ENCODE measurements at places on chromosomes 3 and 15. TPM values are rescaled to one million over a fixed set of nuclear protein-coding genes. Genes with fewer than 3 reads are reported as not detected.
A peak's percentile ranks its signal among the peaks of the same experiment; 100 is the strongest.

- no peak overlapping the region for H3K4me3 ChIP-seq
- DNase-seq: peak; percentile 10
- no peaks in the 10 kb centered on the region for H3K27me3 ChIP-seq
- H3K4me1 ChIP-seq: peaks cover 3% of the 10 kb centered on the region
Observed at GRCh38 chr3:54515441-54516213, 393.3 kb downstream of the CACNA2D3 start.

- H3K4me3 ChIP-seq: no peak overlapping the region
- H3K36me3 ChIP-seq: no peaks in the 10 kb centered on the region
- no peak overlapping the region for H3K27ac ChIP-seq
Observed at GRCh38 chr15:80856809-80857377, 77.7 kb downstream of the CEMIP start.

GRCh38 chr15:53903129-53903528, 75.1 kb upstream of the UNC13C start:
- no peaks in the 10 kb centered on the region for H3K4me1 ChIP-seq
- no peaks in the 10 kb centered on the region for H3K27me3 ChIP-seq
- DNase-seq: no peak
- no peaks in the 10 kb centered on the region for H3K36me3 ChIP-seq
- no peak overlapping the region for H3K27ac ChIP-seq

DNA sequence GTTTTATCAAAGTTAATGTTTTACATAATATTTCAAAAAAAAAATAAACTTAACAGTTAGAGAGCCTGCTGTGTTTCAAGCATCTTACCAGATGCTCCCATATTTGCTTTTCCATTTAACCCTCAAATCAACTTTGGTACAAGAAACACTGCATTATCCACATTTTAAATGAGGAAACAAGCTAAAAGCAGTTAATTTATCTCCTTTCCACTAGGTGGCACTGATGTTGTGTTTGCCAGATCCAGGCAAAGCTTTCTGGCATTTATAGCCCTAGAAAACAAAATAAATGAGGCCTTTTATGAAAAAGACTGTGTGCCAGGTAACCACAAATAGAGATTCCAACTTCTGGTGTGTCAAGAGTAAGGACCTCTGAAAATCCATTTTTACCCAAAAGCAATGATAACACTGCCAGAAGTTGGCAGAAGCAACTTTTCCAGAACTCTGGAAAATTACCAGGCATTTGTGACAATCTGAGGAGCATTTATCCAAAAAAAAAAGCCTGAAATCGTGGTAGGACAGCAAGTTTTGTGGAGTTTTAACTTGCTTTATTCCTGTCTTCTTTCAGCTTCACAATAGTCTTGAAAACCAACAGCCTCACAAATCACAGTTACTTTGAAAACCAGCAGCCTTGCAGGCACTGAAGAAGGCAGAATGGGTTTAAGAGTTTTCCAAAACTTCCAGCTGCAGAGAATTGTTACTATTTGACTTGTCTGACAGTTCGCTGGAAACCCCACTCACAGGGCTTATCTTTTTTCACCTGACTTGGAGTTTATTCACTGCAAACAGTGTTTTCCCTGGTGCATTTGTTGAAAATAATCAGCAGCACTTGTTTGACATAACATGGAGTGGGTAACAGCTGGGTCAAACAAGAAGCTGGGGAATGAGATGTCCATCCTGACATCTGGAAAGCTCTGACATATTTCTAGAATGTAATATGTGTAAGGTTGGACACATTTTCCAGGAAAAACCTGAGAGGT, 9.2 kb downstream of the FAM162A start:
- H3K27me3 ChIP-seq: no peaks in the 10 kb centered on the region
- H3K4me3 ChIP-seq: no peak overlapping the region
- no peak overlapping the region for H3K27ac ChIP-seq
- H3K36me3 ChIP-seq: no peaks in the 10 kb centered on the region
- no peaks in the 10 kb centered on the region for H3K4me1 ChIP-seq

GRCh38 chr3:120214176-120214575, 70.8 kb downstream of the GPR156 start:
- peak; percentile 7 for DNase-seq
- H3K4me1 ChIP-seq: peaks cover 10% of the 10 kb centered on the region
- H3K36me3 ChIP-seq: no peaks in the 10 kb centered on the region
- H3K27me3 ChIP-seq: no peaks in the 10 kb centered on the region

DNA sequence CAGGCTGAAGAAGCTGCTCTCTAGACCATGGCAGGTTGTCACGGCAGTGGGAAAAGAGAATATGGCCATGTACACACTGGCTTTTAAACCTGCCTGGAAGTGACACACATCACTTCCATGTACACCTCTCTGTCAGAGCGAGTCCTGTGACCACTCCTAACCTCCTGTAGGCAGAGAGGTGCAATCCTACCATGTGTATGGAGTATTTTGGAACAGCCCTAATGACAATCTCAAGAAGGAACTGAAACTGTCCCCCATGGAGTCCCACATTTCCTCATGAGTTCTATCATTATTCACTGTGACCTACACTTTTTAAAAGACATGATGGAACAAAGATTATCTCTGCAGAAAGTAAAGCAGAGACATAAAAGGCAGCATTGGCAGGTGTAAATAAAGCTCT, 153.4 kb upstream of the PFN2 start:
- no peak for DNase-seq
- H3K27me3 ChIP-seq: no peaks in the 10 kb centered on the region
- H3K36me3 ChIP-seq: no peaks in the 10 kb centered on the region

- DNase-seq: peak; percentile 10
- no peak overlapping the region for H3K4me3 ChIP-seq
- H3K27ac ChIP-seq: no peak overlapping the region
- no peaks in the 10 kb centered on the region for H3K4me1 ChIP-seq
Observed at GRCh38 chr3:110311541-110311940, 760.1 kb upstream of the NECTIN3 start.

GRCh38 chr15:71743861-71744382, 66.4 kb upstream of the NR2E3 start:
- H3K27me3 ChIP-seq: no peaks in the 10 kb centered on the region
- H3K4me3 ChIP-seq: no peak overlapping the region
- no peak overlapping the region for H3K27ac ChIP-seq
- no peaks in the 10 kb centered on the region for H3K4me1 ChIP-seq
- H3K36me3 ChIP-seq: peaks cover 13% of the 10 kb centered on the region
- DNase-seq: peak; percentile 71

GRCh38 chr15:41581110-41581509, 22.1 kb downstream of the TYRO3 start:
- H3K36me3 ChIP-seq: peaks cover 5% of the 10 kb centered on the region
- no peak for DNase-seq
- H3K27me3 ChIP-seq: no peaks in the 10 kb centered on the region
- H3K4me3 ChIP-seq: no peak overlapping the region
- H3K27ac ChIP-seq: no peak overlapping the region

- DNase-seq: no peak
- H3K4me3 ChIP-seq: no peak overlapping the region
- H3K36me3 ChIP-seq: no peaks in the 10 kb centered on the region
Observed at GRCh38 chr15:38920966-38921365, 356.4 kb upstream of the RASGRP1 start.

DNA sequence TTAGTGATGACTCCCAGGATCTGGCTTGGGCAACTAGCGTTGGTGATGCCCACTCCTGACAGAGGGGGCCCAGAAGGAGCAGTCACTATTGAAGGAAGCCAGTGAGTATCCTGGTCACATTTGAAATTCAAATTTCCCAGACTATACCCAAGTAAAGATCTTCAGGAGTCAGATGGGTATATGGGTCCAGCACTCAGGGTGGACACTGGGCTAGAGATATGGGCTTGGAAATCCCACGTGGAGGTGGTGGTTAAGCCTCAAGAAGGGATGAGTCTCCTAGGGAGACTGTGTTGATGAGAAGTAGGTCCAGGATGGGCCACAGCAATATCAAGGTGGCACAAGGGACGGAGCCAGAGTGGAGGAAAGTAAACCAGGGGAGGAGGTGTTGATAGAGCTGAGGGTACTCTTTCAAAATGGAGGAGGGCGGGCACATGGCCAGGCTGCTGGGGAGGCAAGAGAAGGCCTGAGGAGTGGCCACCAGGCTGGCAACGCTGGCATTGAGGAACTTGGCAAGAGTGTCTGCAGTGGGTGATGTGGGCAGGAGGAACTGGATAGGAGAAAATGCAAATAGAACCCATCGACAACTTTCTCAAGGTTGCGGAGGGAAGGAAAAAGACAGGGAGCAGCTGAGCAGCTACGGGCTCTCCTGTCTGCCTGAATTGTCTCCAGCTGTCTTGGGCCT, 3.7 kb upstream of the SLCO2A1 start:
- no peak for DNase-seq
- no peak overlapping the region for H3K27ac ChIP-seq
- no peak overlapping the region for H3K4me3 ChIP-seq
- peaks cover 24% of the 10 kb centered on the region for H3K27me3 ChIP-seq

- no peak overlapping the region for H3K4me3 ChIP-seq
- peaks cover 5% of the 10 kb centered on the region for H3K4me1 ChIP-seq
- no peaks in the 10 kb centered on the region for H3K27me3 ChIP-seq
- DNase-seq: peak; percentile 93
Observed at GRCh38 chr3:135929670-135930069, 35.9 kb upstream of the PPP2R3A start.

DNA sequence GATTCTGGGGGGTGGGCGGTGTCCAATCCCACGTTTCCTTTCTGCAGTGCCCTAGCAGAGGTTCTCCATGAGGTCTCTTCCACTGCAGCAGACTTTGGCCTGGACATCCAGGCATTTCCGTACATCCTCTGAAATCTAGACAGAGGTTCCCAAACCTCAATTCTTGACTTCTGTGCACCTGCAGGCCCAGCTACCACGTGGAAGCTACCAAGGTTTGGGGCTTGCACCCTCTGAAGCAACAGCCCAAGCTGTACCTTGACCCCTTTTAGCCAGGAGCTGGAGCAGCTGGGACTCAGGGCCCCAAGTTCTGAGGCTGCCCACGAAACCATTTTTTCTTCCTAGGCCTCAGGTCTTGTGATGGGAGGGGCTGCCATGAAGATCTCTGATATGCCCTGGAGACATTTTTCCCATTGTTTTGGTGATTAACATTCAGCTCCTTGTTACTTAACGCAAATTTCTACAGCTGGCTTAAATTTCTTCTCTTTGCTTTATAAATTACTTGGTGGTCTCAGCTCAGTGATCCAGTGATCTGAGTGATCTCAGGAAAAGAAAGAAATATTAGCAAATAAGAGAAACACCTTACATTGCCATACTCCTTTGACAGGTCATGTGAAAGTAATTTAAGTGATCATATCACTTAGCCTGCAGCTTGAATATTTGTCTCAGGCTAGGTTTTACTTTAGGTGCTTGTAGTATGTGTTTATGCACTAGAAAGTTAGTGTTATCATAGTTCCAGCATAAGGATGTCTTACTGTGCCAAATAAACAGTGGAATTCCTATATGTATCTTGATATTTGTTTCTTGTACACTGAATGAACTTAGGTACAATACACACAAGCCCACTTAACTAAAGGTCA, 3.0 kb downstream of the SNAP23 start:
- no peak overlapping the region for H3K4me3 ChIP-seq
- H3K27me3 ChIP-seq: no peaks in the 10 kb centered on the region
- H3K4me1 ChIP-seq: peaks cover 11% of the 10 kb centered on the region
- peaks cover 2% of the 10 kb centered on the region for H3K36me3 ChIP-seq
- DNase-seq: no peak

DNA sequence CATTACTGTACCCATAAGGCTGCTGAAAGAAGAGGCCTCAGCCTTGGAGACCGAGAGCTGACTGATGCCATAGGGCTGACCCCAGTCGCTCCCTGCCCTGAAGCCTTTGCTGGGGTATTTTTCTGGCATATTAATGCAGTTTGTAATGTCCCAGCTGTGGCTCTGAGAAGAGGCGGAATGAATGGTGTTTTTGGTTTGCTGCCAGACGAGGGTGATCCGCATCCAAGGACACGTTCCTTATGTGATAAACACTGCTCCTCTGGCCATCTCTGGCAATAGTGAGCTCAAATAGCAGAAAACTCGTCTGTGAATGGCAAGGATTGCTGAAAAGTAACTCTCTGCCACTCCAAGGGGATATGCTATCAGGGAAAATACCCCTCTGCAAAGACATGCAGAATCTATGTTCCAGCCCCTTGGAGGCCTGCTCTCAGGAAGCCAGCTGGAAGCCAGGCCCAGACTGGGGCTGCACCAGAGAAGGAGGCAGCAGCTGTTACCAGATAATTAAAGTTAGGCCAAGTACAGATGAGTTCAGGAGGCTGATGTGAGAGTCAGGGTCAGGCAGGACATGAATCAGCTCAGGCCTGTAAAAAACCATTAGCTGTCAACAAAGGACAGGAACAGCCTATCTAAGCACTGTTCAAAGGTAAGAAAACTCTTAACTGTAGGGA, 28.9 kb upstream of the KLHL6 start:
- peak; percentile 86 for DNase-seq
- H3K36me3 ChIP-seq: no peaks in the 10 kb centered on the region
- H3K27ac ChIP-seq: peak overlapping the region; percentile 86
- peaks cover 36% of the 10 kb centered on the region for H3K4me1 ChIP-seq
- no peaks in the 10 kb centered on the region for H3K27me3 ChIP-seq

DNA sequence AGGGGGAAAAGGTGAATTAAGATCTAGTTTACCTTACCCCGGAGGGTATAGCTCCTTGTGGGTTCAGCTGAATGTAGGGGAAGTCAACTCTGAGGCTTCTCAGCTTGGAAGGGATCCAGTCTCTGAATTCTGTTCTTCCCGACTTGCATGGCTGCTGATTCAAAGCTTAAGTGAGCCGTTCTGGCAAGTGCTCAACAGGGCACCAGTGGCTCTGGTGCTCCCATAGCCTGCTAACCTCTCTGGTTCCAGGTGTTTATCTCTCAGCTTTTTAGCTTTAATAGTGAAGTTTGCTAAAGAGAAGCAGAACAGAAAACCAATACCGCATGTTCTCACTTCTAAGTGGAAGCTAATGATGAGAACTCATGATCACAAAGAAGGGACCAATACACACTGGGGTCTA, 46.3 kb upstream of the RBP1 start:
- H3K4me3 ChIP-seq: no peak overlapping the region
- no peak overlapping the region for H3K27ac ChIP-seq
- no peak for DNase-seq
- no peaks in the 10 kb centered on the region for H3K27me3 ChIP-seq
- no peaks in the 10 kb centered on the region for H3K4me1 ChIP-seq

GRCh38 chr3:103609472-103609871, 1174.7 kb downstream of the ZPLD1 start:
- H3K4me1 ChIP-seq: no peaks in the 10 kb centered on the region
- no peaks in the 10 kb centered on the region for H3K27me3 ChIP-seq
- no peak overlapping the region for H3K4me3 ChIP-seq

- DNase-seq: peak; percentile 49
- no peak overlapping the region for H3K27ac ChIP-seq
- peaks cover 11% of the 10 kb centered on the region for H3K4me1 ChIP-seq
- no peaks in the 10 kb centered on the region for H3K36me3 ChIP-seq
Observed at GRCh38 chr3:134772591-134772990, 22.5 kb upstream of the EPHB1 start.

- peaks cover 3% of the 10 kb centered on the region for H3K27me3 ChIP-seq
- no peak overlapping the region for H3K27ac ChIP-seq
- no peak for DNase-seq
- no peak overlapping the region for H3K4me3 ChIP-seq
Observed at GRCh38 chr3:71978150-71978721, 193.3 kb upstream of the PROK2 start.

The HTR3E gene
- not detected for total RNA-seq

The HMCES gene
- 12.6 TPM for total RNA-seq

The PRR20G gene
- total RNA-seq: not detected

The P2RY1 gene
- 6.8 TPM for total RNA-seq

The FOXL2NB gene
- total RNA-seq: not detected

The DZIP1L gene
- 12.8 TPM for total RNA-seq

The CFAP100 gene
- not detected for total RNA-seq

The VEPH1 gene
- total RNA-seq: 1.2 TPM

The MCTP2 gene
- 0.98 TPM for total RNA-seq

All from muscle of leg (tissue), 16 donors.